Endodermal cell (in vitro differentiated cells): ENCODE measurements at places on chromosomes 2 and 18. TPM values are rescaled to one million over a fixed set of nuclear protein-coding genes. Genes with fewer than 3 reads are reported as not detected.
A peak's percentile ranks its signal among the peaks of the same experiment; 100 is the strongest.

Gene DQX1
- total RNA-seq: 1.1 and 1.2 TPM in 2 replicates

GRCh38 chr2:127620866-127621265 lies 25.1 kb upstream of the GPR17 start:
- peak; percentile 24 for DNase-seq

Gene HOXD13
- total RNA-seq: 0.09 and 0.11 TPM in 2 replicates

DNA sequence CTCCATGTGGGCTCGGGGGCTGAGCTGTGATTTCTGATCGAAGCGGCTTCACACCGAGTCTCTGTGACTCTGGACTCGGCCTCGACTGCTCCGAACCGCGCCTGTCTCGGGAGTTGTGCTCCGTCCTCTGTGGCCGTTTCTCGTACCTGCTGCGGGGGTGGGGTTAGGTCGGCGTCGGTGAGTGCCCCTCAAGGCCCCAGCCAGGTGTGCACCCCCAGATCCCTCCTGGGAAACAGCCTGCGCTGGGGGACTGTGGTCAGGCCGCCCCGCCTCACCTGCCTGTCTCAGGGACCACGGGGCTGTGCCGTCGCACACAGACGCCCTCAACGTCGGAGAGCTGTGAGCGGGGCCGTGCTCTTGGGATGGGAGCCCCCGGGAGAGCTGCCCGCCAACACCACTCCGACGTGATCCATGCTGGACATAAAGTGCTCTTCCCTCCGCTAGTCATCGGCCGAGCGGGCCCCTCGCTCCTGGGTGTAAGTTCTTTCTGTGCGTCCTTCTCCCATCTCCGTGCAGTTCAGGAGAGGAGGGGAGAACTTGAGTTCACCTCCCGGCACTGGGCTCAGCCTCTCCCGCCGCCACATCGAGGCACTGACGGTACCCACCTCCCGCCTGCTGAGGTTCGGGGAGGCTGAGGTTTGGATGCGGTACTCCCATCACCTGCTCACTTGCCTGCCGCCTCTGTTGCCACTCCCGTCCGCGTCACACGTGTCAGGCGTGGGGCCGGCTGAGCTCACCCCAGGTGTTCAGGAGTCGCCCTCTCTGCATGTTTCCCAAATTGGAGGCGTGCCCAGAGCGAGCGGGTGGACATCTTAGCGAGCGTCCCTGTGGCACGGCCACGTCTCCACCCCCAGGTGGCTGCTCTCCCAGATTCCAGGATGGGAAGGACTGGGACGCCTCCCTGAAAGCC lies 55.7 kb downstream of the CTDP1 start:
- DNase-seq: no peak

Gene CCDC102B
- 2.6 to 6.9 TPM (median 5.0 TPM) in 3 replicates for total RNA-seq

Gene NEU2
- total RNA-seq: not detected in 2 replicates

DNA sequence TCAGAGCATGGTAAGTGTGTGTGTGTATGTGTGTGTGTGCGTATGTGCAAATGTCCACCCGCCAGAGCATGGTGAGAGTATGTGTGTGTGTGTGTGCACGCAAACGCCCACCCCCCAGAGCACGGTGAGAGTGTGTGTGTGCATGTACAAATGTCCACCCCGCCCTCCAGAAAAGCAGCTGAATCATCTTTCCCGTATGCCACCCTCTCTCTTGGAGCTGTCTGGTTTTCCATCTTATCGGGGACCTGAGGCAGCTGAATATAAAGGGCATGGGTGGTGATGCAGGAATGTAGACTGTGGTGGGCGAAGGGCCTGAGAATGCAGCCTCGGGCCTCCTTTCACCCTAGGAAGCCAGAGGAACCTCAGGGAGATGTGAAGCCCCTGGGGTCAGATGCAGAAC lies 66.9 kb downstream of the COPS7B start:
- no peak for DNase-seq

Gene SIX2
- total RNA-seq: 0.26 TPM in 1 of 3 replicates, not detected in the others

- no peak for DNase-seq
Observed at GRCh38 chr18:64513401-64513800, 364.5 kb upstream of the LINC00305 start.

DNA sequence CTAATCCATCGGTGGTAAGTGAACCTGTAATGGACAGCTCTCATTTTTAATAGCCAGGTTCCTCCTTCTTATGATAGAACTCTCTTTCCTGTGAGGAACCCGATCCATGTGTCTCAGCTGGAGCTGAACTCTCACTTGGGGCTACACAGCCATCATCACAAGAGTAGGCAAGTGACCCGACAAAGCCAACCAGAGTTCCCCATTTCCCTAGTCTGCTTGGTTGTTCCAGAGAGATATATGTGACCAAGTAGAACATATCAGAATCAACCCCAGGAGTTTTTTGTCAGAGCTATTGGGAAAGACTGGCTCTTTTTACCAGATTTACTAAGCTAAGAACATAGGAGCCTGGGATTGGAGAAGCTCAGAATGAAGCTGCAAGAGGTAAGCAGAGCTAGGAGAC lies 14.6 kb upstream of the HNRNPLL start:
- no peak for DNase-seq

Gene DSG2
- 142 and 144 TPM in 2 replicates for total RNA-seq

DNA sequence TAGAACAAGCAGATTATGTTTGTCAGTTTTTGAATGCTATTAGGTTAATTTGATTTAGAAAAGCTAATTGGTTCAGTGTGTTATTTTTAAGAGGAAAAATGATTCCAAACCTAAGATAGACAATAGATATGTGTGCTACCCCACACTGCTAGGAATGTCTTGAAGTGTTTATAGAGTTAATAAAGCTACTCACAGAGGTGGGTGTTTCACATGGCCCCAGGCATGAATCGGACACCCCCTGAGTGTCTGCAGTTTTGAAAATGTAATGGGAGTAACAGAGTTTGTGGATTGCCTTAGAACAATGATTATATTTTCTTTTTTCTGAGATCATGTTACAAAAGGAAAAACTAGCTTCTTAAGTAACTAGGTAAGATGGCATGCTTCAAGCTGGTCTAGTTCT lies 348.3 kb downstream of the ADCYAP1 start:
- no peak for DNase-seq

DNA sequence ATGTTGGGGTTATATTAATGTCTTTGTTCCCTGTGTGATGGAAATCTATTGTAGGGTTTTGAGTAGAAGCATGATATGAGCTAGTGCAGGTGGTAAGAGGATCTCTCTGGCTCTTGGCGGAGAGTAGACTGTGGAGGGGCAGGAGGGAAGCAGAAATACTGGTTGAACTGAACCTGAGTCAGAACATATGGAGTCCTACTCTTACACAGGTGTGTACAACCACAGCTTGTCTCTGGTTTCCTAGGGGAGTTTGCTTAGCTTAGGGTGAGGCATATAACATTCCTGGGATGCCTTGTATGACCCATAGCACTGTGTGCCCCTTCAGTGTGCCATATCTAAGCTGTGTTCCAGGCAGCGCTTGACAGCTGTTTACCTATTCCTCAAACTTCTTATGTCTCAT lies 97.3 kb upstream of the GCFC2 start:
- no peak for DNase-seq

GRCh38 chr18:62716619-62717168 lies 1.4 kb downstream of the PHLPP1 start:
- DNase-seq: peak; percentile 85

GRCh38 chr2:68464651-68465050 lies 2.4 kb downstream of the FBXO48 start:
- DNase-seq: no peak

DNA sequence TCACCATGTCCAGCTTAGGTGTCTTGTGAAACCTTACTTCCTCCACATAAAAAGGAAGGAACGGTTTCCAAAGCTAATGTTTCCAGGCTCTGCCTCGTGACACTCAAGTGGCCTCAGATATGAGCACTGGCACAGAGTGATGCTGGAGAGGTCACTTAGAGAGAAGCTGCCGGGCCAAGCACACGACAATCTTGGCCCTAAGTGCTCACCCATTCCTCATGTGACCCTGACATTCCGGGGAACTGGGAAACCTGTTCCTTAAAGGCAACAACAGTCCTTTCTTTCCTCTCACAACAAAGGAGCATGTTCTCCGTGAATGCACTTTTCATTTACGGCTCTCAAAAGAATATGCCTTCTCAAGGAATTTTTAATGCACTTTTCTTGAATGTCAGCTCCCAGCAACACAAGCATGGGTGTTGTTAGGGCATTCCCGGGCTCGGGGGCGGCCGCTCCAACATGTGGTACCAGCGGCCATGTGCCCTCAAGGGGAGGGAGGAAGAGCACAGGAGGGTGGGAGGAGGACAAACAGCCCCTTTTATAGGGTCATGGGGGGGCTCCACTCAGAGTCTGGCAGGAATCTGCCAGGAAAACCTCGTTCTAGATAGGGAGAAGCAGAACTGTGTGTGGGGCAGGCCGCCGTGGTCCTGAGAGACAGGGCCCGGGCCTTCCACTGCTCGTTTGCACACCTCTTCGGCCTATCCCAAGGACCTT lies 118.6 kb downstream of the MBP start:
- DNase-seq: no peak

Gene LTBP1
- 36.3 and 43.2 TPM in 2 replicates for total RNA-seq

DNA sequence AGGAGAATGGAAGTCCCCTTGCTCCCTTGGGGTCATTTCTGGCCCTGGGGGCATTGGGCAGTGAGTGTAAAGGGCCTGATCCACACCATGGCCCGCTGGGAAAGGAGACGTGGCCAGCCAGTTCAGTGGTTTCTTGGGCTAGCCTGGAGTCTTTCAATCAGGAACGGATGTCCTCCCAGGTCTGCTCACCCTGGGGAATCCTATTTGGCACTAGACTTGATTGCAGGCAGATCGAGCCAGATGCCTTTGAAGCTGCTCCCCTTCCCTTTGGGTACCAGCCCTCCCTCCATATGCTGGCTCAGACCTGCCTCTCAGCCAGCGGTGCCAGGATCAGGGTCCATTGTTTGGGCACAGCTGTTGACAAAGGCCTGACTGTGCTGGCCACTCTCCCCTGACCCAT lies 11.0 kb downstream of the FBLN7 start:
- DNase-seq: no peak

Gene OBSL1
- 156 to 306 TPM (median 161 TPM) in 3 replicates for total RNA-seq

DNA sequence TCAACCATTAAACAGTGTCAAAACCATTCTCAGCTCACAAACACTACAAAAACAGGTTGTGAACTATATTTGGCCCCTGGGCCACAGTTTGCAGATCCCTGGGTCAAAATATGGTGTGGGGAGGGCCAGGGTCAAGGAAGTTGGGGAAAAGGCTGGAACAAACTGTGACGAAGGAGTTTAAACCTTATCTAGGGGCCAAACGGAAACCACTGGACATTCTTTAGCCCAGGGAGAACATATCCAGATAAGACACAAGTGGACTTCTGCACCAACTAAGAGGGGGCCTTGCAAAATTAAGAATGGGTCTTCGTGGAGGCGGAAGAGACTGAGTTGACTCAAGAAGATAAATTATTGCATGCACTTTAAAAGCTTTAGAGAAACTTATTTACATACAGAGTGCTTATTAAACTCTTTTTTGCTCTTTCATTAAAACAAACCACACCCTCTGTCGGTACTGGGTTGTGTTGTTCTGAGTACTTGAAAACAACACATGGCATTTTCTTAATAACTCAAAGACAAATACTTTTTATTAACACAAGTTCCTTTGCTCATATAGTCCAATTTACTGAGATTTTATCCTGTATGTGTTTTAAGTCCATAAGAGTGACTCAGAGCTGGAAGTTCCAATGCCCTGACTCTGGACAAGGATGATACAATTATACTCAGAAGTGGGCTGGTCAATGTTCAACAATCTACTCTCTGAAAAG lies 5.3 kb upstream of the ASAP2 start:
- no peak for DNase-seq

DNA sequence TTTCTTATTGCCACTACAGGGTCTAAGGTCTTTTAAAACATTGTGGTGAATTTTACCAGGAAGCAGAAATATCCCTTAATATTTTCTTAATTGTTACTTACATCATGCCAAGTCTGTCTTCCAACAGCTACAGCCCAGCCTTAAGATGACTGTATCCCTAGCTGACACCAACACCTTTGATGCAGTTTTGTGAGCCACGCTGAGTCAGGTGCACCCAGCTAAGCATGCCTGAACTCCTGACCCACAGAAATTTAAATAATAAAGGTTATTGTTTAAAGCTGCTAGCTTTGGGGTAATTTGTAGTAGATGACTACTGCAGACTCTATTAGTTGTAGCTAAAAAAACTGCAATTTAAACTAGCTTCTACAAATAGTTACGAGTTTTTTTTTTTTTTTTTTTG lies 1757.9 kb upstream of the LRRTM1 start:
- DNase-seq: no peak

DNA sequence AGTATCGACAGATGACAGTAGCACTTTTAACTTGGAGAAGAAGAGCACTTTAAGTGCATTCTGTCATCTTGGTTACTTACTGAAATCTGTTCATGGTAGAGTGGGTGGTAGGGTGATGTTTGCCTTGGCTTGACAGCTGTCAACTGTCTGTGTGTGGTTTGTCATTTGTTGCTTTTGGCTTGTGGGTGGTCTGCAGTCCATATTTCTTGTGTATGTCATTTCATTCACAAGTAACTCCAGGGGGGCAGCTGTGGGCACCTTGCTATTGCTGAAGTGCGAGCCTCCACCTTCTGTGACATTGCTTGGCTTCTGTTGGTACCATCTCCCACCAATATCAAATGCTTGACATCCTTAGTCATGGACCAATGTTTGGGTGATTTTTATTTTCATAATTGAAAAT lies 311.6 kb upstream of the NRP2 start:
- no peak for DNase-seq

GRCh38 chr18:74084184-74084855 lies 63.3 kb downstream of the FBXO15 start:
- DNase-seq: peak; percentile 56

- DNase-seq: no peak
Observed at GRCh38 chr2:122960759-122961641, 1064.1 kb upstream of the CNTNAP5 start.

Gene PJVK
- 4.5 to 5.5 TPM (median 4.7 TPM) in 3 replicates for total RNA-seq
